ENCODE measurements at places on chromosomes 5 and 9. TPM values are rescaled to one million over a fixed set of nuclear protein-coding genes. Genes with fewer than 3 reads are reported as not detected.

The MCC gene
- total RNA-seq: 10.3 TPM

The SLC34A3 gene
- total RNA-seq: not detected

The PRUNE2 gene
- 22.9 TPM for total RNA-seq

The IQGAP2 gene
- 20.7 TPM for total RNA-seq

Data from temporal lobe (tissue), 4 donors.